CD4-positive, alpha-beta T cell treated with Interleukin-2 at 100 ng/mL for 4 hours (primary cell): ENCODE measurements at places on chromosomes 2 and 18.
A peak's percentile ranks its signal among the peaks of the same experiment; 100 is the strongest.

DNA sequence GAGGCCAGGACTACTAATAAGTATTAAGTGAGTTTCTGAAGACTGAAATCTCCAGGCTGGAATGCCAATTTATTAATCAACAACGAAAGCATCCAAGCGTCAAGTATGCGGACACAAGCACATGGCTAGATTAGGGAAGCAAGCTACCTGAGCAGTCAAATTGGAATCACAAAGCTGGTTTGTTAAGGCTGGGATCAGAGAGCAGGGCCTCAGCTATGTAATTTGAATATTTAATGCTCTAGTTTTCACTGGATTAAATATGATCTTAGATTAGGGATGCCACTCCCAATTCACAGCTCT lies 5.7 kb downstream of the CCL20 start:
- DNase-seq: no peak

- no peak for DNase-seq
These were observed 62.2 kb downstream of the ACKR3 start for GRCh38 chr2:236631856-236632291.

- DNase-seq: no peak
These were observed 67.1 kb downstream of the CPS1 start for GRCh38 chr2:210623506-210623905.

- no peak for DNase-seq
These were observed 82.3 kb downstream of the LOXHD1 start for GRCh38 chr18:46574743-46575115.

- DNase-seq: no peak
These were observed 186.5 kb upstream of the TPO start for GRCh38 chr2:1226766-1227165.

DNA sequence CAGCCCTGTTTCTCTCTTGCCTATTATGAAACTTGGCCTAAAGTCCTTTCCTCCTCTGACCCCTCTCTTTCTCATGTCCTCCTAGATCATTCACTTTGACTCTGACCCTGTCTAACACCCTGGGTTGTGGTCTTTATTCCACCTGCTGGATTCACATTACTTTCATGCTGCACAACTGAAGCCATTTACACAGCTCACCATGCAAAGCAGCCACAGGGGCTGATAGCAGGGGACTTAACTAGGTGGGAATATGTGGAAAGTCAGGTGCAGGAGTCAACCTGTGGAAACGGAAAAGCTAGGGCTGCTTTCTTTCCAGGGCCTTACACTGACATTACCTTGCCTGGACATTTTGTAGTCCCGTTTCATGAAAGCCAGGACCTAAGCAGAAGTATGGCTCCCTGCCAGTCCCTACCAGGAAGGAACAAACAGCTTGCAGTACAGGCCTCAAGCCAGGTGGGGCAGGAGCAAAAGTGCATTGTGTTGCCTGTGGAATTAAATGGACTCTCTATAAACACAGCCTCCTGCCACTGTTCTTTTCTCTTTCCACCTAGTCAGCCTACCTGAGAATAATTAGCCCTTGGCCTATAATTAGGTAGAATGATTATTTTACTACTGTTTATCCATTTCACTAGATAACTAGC lies 11.8 kb downstream of the MAPRE3 start:
- DNase-seq: peak; percentile 13

DNA sequence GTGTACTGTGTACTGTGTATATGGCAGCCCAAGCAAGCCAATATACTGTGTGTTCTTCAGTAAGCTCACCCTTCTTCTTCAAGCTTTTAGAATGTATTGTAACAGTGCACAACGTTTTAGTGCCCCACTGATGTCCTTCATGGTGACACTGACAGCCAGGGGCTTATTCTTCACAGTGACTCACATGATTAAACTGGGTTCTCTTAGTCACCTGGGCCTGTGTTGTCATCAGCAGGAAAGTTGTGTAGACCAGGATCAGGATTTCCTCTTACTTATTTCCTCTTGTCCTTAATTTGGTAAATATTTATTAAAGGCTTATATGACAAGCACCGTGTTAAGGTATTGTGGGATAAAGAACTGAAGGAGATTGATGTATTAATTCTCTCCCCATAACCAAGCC lies 67.9 kb upstream of the THOC1 start:
- no peak for DNase-seq

- no peak for DNase-seq
These were observed 12.4 kb downstream of the SFXN5 start for GRCh38 chr2:73059106-73059505.

DNA sequence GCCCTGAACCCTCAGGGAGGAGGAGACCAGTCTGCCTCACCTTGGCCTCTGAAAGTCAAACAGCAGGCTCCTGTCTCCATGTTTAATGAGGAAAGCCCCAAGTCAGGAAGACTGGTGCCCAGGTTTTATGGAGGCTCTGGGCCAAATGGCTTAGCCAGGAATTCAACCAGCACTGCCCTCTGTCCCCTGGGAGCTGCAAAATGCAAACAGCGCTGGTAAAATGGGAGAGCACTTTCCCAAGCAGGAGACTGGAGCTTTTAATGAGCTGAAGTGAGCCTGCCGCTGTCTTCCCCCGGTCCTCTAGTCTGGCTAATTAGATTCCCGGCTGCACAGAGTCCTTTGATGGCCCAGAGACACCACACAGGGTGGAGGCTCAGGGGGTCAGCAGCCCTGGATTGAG lies 276.0 kb upstream of the TRIB2 start:
- DNase-seq: no peak

DNA sequence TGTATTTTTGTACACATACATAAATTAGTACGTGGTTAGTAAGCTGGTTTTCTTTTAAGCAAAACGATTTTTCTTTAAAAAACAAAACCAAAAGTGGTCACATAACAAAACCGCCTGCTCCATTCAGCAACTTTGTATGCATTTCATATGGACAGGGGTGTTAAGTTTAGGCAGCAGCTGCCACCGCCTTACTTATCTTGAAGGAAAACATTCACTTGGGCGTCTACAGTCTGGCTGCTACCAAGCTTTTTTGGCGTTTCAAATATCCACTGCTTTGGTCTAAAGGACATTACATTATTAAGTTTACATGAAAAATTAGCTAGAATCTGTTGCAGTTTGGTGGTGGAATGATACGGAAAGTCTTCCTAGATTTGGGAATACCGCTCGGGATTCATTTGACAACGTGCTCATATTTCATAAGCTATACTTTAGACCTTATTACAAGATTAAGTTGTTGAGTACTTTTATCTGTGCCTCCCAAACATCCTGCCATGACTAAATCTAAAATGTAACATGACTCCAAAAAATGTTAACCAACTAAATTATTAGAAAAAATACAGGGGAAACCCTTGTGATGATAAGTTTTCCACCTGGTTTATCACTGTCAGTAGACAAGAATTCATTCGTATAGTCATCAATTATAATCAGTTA lies 214.8 kb downstream of the NEDD4L start:
- no peak for DNase-seq

- DNase-seq: no peak
These were observed 32.8 kb upstream of the PGAP1 start for GRCh38 chr2:196959281-196959680.

DNA sequence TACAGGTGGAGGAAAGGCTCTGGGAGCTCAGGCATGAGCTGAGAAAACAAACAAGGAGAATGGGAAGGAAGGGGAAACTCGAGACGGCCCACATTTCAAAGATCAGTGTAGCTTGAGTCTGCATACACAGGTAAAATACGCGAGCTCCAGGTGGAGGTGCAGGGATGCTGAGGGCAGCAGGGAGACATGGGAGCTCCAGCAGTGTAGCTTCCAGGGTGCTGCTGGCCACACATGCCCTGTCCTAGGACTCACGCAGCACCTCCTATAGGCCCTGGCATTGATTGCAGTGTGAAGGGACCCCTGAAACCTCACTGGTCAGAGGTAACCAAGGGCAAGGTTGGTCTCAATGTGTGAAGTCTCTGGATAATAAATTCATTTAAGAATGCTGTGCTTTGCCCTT lies 362.8 kb upstream of the HS6ST1 start:
- DNase-seq: no peak

GRCh38 chr2:213443921-213444320 lies 159.7 kb downstream of the SPAG16 start:
- no peak for DNase-seq

GRCh38 chr2:127901339-127902056 lies 15.7 kb upstream of the AMMECR1L start:
- no peak for DNase-seq

DNA sequence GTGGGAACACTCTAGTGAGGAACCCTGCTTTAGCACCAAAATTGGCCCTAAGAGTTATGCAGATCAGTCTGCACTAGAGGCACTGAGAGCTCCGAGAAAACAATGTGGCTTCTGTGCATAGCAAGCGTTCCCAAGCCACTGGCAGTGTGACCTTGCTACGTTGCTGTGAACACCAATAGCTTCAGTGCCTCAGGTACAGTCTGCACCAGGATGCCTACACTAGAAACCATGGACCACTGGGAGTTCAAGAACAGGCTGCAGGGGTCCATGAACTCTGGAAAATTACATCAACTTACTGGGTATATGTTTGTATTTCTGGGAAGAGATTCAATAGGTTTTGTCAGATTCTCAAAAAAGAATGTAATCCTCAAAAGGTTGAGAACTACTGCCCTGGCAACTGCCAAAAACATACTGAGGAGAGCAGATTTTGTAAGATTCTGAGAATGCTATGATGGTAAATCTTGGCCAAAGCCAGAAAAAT lies 18.3 kb upstream of the SP3 start:
- no peak for DNase-seq

DNA sequence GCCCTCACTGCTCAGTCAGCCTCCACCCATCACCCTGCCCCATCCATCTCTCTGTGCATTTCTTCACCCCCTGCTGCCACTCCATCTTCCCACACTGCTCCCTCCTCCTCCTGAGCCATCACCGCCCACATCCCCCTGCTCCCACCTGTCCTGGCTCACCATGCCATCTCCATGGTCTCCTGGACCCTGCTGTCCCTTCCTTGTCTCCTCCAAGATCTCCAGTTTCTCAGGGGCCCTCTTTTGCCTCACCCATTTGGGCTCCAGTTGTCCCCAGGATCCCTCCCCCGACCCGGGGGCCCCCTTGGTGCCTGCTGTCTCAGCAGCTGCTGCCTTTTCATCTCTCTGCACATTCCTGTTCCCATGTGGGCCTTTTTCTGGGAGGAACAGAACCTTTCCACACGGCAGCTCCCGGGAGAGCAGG lies 10.6 kb downstream of the SPEG start:
- DNase-seq: no peak

DNA sequence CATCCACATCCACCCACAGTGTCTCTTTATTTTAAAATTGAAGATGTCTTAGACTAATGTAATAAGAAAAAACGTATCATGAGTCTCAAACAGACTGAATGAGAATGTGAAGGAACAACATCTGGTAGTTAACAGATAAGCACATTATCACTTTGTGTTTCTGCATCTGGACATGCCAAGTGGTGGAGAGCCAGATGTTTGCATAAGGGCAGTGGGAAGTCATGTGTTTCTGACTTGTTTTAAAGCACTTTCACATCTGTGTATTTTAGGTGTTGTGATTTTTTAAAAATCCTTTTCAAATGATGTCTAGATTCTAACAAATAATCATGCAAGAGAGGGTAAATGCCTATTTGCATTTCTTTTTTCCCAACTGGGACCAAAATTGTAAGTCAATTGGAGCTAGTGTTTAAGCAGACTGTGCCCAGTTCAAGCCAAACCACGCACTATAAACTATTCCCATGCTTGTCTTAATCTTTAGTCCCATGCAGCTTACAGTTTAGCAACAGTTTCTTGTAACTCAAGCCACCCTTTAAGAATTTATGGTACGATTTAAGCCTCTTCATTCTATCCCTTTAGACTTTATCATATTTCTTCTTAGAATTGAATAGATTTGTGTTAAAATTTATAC lies 272.7 kb upstream of the DOK6 start:
- no peak for DNase-seq

GRCh38 chr18:70333757-70334156 lies 44.9 kb downstream of the SOCS6 start:
- DNase-seq: no peak

DNA sequence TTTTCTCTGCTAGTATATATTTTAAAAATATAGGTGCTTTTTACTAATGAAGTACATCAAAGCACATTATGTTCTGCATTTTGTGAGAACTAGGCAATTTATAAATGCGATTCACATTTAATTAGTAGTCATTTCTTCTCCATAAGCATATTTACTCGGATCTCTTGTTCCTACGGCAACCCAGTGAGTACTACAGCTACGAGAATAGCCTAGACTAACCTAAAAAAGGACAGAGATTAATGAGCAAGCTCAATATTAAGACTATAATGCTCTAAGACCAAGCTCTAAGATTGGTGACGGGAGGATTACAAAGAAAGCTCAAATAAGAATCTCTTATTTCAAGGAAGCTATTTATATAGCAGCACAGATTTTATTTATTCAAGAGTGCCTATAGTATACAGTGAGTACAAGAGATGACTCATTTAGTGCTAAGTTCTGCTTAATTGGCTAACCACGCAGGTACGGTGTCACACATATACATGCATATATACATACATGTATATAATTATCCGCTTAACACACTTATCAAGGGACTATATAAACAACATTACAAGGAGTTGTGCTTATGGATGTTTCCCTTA lies 364.7 kb downstream of the GPD2 start:
- no peak for DNase-seq

DNA sequence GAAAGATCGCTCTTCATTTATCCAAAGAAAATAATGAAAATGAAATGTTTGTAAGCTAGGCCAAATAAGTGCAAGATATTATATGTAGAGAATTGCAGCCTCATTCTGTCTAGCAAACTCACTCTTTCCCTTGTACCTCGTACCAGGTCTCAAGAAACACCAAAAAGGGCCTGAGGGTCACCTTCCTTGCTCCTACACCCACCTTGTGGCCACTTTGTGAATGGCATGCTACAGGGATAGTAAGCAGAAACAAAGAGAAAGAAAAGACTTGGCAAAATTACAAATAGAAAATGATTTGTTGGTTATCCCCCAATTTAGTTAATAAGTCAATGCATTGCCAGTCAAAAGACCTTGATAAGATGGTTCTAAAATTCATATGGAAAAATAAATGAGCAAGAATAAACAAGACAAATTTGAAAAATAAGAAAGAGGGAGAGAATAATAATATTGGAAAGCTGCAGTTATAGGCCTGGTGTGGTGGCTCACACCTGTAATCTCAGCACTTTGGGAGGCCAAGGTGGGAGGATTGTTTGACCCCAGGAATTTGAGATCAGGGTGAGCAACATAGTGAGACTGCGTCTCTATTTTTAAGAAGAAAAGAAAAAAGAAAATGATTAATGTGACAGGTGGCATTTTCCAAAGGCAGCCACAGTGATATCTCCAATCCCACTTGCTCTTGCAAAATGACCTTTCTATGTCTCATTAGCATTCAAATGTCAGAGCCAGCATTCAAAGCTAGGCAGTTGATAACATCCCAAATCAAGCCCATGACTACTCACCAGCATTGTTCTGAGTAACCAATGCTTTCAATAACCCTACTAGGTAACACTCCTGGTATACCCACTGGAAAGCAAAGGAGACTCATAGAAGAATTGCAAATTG lies 38.8 kb upstream of the BMP10 start:
- peak; percentile 80 for DNase-seq

- peak; percentile 77 for DNase-seq
These were observed 27.0 kb upstream of the MGAT4A start for GRCh38 chr2:98757904-98758421.

- DNase-seq: no peak
These were observed 64.3 kb downstream of the NFATC1 start for GRCh38 chr18:79459946-79460480.
